ENCODE measurements at places on chromosomes 5 and 9.
A peak's percentile ranks its signal among the peaks of the same experiment; 100 is the strongest.

DNA sequence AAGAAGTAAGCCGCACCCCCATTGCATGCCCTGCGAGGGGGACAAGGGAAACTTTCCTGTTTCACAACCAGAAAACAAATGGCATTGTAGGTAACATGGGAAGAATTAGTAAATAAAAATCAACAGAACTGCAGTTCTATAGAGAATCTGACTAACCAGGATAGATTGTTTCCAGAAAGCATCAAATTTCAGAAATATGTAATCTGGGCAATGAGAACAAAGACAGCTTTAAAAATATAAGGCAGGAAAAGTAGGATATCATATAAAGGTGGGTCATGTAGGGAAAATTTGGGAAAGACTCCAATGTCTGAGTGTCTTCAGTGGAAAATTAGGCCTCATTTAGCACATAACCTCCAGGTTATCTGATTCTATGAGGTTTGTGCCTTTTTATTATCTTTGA is 58.3 kb upstream of the RANBP6 start:
- DNase-seq: no peak

GRCh38 chr5:90383903-90384302 is 25.7 kb downstream of the CETN3 start:
- DNase-seq: no peak

DNA sequence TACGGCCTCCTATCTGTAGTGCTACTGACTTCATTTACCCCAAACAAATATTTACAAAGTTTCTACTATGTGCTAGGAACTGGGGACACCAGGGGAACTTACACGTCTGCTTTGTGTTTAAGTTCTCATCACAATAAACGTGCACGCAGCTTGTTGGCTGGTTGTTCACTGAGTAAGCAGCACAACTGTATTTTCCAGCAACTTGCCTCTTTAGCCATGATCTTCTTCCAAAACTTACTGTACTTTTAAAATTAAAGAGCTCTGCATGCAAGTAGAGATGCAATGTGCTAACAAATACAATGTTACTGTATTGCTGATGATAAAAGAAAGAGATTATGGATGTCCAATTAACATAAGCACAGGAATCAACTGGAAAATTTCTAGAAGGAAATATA is 62.8 kb downstream of the RAPGEF1 start:
- DNase-seq: no peak

- DNase-seq: no peak
Measured at GRCh38 chr5:132823481-132824050, 6.9 kb downstream of the SHROOM1 start.

DNA sequence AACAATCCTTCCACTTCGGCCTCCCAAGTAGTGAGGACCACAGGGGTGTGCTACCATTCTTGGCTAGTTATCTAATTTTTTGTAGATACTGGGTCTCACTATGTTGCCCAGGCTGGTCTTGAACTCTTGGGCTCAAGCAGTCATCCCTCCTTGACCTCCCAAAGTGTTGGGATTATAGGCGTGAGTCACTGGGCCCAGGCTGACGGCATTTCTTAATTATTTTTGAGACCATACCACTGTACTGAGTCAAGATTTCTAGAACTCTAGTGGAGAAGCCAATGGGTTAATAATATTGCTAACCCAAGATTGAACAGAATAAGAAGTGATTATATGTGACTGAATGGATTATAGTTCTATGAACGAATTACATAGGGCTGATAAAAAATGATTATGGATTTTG is 66.7 kb downstream of the TARS1 start:
- DNase-seq: no peak

- DNase-seq: no peak
Measured at GRCh38 chr9:97689401-97690180, 7.5 kb downstream of the XPA start.

DNA sequence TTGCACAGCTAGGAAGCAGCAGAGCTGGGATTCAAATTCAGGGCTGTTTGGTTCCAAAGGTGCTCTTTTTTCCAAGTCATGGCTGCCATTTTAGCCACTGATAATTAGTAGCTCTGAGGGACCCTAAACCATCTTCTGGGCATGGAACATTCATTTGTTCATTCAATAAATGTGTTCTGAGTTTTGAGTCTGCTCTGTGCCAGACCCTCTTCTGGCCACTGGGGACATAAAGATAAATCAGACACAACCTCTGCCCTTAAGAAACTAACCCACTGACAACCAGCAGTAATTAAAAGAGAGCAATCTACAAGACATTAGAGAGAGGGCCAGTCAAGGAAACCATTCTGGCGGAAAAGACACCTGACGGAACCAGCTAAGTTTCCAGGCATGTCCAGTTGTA is 2.0 kb upstream of the CPEB4 start:
- no peak for DNase-seq

DNA sequence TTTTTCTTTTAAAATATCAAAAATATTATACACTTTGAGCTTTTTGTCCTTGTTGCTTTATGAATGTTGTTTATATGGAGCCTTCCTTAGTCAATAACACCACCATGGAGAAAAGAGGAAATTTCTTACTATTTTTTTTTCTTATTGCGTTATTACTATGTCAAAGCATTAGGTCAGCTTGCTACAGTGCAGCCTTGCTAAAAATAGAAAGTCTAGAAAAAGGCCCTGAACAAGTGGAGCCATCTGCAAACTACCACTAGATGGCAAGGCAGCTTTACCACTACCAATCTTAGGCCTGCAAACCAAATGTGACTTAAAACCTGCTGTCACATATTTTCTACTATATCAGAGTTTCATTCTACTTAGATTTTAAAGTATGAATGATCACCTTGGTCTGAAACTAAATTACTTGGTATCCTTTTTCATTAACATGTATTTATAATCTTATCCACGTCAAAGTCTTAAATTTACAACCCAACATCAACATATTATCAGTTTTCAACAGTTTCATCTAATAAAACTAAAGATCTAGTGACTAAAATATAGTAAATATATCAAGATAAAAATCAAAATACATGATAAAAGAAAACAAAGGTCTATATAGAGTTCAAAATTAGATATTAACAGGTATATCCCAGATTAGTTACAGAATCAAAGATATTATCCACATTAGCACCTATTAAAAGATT is 113.1 kb upstream of the ACOT12 start:
- peak; percentile 91 for DNase-seq

GRCh38 chr5:131296213-131296672 is 32.4 kb downstream of the CDC42SE2 start:
- no peak for DNase-seq

All from NB4 (cell line).